ENCODE measurements at places on chromosomes 2 and 18. TPM values are rescaled to one million over a fixed set of nuclear protein-coding genes. Genes with fewer than 3 reads are reported as not detected.
A peak's percentile ranks its signal among the peaks of the same experiment; 100 is the strongest.

- H3K36me3 ChIP-seq, result peaks cover 9% of the 10 kb centered on the region
- H3K4me1 ChIP-seq, result peaks cover 72% of the 10 kb centered on the region
- DNase-seq, result no peak
- no peak overlapping the region for H3K27ac ChIP-seq
Measured at GRCh38 chr2:42246562-42246961, 77.4 kb downstream of the EML4 start.

DNA sequence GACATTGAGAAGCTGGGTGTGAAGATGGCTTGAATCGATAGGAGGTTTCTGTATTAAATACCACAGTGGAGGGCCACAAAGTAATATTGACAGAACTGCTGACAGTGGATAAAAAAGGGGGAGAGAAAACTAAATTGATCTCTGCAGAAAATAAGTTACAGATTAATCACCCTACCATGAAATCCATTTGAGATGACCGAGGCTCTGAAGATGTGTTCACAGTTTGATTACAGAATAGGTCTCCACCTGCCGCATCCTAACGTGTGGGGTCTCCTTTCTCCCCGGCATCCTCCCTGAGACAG lies 165.6 kb downstream of the EIPR1 start:
- no peaks in the 10 kb centered on the region for H3K27me3 ChIP-seq
- H3K27ac ChIP-seq, result no peak overlapping the region
- DNase-seq, result no peak
- H3K4me3 ChIP-seq, result no peak overlapping the region
- H3K36me3 ChIP-seq, result peaks cover 16% of the 10 kb centered on the region
- H3K4me1 ChIP-seq, result peaks cover 7% of the 10 kb centered on the region

GALR1 gene
- total RNA-seq, result not detected

GRCh38 chr18:39675906-39676305 lies 2110.3 kb upstream of the CELF4 start:
- H3K4me3 ChIP-seq, result no peak overlapping the region
- DNase-seq, result no peak
- no peaks in the 10 kb centered on the region for H3K4me1 ChIP-seq
- no peaks in the 10 kb centered on the region for H3K36me3 ChIP-seq
- no peaks in the 10 kb centered on the region for H3K27me3 ChIP-seq

DNA sequence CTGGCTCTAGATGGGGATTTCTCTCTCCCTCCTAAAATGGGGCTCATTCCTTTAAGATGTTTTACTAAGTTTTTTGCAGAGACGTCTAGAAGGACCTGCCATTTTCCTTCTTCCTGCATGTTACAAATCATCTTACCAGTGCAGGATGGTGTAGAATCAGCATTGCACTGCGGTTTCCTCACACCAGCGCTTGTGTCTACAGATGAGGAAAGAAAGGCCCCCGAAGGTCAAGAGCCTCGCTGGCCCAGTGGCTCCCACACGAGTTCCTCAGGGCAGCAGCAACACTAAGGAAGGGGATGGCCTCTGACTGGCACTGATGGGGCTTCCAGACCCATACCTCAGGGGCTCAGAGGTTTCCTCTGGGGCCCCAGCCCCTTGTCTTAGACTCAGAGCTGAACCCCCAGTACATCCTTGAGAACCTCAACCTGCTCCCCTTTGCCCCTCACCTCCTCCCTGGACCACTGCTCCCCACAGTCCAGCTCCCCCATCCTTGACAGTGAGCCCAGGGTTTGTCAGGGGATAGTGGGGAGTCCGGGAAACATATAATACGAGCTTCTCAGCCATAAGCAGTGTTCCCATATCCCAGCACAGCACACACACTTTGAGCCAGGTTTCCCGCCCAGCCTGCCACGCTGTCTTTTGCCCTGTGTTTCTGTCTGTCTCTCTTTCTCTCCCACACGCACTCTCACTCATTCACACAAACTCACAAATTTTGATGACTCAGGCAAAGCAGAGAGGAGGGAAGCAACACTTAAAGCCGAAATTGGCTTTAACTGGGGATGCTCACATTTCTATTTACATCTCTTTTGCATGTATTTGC lies 29.4 kb downstream of the ZFP36L2 start:
- H3K27ac ChIP-seq, result peak overlapping the region; percentile 95
- H3K4me3 ChIP-seq, result peak overlapping the region; percentile 75
- peaks cover 78% of the 10 kb centered on the region for H3K4me1 ChIP-seq
- H3K36me3 ChIP-seq, result no peaks in the 10 kb centered on the region
- no peak for DNase-seq

- peaks cover 10% of the 10 kb centered on the region for H3K4me1 ChIP-seq
- H3K27ac ChIP-seq, result no peak overlapping the region
- H3K27me3 ChIP-seq, result no peaks in the 10 kb centered on the region
- no peak for DNase-seq
- H3K36me3 ChIP-seq, result no peaks in the 10 kb centered on the region
Measured at GRCh38 chr2:48399828-48400552, 130.0 kb upstream of the STON1 start.

GRCh38 chr2:153595939-153596338 lies 117.4 kb upstream of the RPRM start:
- no peaks in the 10 kb centered on the region for H3K27me3 ChIP-seq
- H3K36me3 ChIP-seq, result no peaks in the 10 kb centered on the region
- H3K27ac ChIP-seq, result no peak overlapping the region
- no peak for DNase-seq
- no peaks in the 10 kb centered on the region for H3K4me1 ChIP-seq
- H3K4me3 ChIP-seq, result no peak overlapping the region

RFTN2 gene
- 0.22 TPM for total RNA-seq

EFR3B gene
- total RNA-seq, result 0.14 TPM

- H3K36me3 ChIP-seq, result no peaks in the 10 kb centered on the region
- H3K4me1 ChIP-seq, result no peaks in the 10 kb centered on the region
- H3K27me3 ChIP-seq, result peaks cover 4% of the 10 kb centered on the region
- no peak overlapping the region for H3K27ac ChIP-seq
- DNase-seq, result no peak
- no peak overlapping the region for H3K4me3 ChIP-seq
Measured at GRCh38 chr18:11163665-11164064, 14.3 kb upstream of the PIEZO2 start.
